Skin of body (tissue), 3 donors: ENCODE measurements at places on chromosomes 7 and 10. TPM values are rescaled to one million over a fixed set of nuclear protein-coding genes. Genes with fewer than 3 reads are reported as not detected.

DNA sequence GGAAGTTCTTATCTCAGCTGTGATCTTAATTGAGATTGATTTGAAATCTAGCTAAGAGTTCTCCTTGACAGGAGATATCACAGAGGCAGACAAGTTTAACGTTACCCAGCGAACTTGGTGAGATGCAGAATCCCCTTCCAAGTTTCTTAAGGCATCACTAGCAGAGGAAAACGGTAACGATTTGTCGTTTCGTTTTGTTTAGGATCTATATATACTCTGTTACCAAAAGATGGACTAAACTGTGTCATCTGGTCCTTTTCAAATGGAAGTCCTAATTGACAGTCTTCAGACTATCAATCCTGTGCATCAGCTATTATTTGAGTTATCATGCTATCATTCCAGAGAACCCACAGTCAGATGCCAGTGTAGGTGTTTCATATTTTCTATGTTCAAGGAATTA lies 316.7 kb upstream of the SORCS1 start:
- DNase-seq: no peak

GRCh38 chr10:30169342-30169741 lies 110.0 kb upstream of the JCAD start:
- no peak for DNase-seq

INSYN2A gene
- 0.30 TPM for total RNA-seq

DNA sequence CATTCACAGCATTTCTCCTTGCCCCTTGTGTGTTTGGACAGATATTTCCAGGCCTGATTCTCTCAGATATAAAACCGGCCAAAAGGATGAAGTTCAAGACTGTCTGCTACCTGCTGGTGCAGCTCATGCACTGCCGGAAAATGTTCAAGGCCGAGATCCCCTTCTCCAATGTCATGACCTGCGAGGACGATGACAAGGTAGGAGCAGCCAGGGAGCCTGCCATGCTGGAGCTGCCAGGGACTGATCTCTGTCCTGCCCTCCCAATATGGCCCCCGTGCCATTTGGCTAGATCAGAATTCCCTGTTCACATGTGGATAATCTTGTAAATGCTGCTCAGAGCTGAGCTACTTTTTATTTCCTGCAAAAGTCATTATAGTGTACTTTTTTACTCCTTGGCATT lies 87.8 kb downstream of the ADCY1 start:
- no peak for DNase-seq

ANKRD61 gene
- not detected for total RNA-seq

IGF2BP3 gene
- total RNA-seq: 44.8 TPM

GOT1 gene
- 15.2 TPM for total RNA-seq

- DNase-seq: peak; percentile 47
Measured at GRCh38 chr10:131874991-131875451, 25.8 kb upstream of the PPP2R2D start.

BTBD16 gene
- total RNA-seq: 1.3 TPM

DNA sequence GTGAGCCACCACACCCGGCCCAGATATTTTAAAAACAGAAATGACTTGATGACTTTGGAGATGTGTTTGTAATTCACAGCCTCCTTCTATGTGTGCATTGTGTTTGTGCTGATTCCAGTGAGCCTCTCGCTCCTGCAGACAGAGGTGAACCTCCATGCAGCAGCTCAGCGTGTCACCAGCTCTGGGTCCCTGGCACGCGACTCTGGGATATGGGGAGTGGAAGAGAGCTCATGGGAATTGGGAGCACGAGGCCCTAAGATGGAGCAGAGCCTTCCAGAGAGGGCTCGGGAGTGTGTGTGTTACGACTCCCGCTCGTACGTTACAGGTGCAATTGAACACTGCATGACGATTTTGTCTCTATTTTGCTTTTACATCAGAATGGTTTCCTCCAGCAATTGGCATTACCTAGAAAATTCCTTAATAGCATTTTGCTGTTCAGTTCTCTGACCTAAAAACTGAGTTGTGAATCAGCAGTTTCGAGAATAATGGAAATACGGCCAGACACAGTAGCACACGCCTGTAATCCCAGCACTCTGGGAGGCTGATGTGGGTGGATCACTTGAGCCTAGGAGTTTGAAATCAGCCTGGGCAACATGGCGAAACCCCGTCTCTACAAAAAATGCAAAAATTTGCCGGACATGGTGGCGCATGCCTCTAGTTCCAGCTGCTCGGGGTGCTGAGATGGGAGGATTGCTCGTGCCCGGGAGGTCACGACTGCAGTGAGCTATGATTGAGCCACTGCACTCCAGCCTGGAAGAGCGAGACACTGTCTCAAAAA lies 204.6 kb downstream of the CUX1 start:
- DNase-seq: no peak

GRCh38 chr7:4108951-4109350 lies 573.1 kb upstream of the FOXK1 start:
- DNase-seq: no peak

DNA sequence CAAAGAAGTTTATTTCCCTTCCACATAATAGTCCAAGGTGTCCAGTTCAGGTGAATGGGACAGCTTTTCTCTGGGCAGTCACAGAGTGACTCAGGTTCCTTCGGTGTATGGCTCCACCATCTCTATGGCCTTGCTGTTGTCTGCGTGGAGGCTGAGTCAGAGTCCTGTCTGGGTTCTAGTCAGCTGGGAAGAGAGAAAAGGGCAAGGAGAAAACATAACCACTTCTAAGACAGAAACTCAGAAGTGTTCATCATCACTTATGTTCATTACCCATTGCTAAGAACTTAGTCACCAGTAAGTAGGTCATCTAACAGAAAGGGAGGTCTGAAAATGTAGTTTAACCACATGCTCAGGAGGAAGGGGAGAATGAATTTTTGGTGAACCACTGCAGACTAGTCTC lies 32.4 kb upstream of the CCDC7 start:
- DNase-seq: no peak

SPDYE2B gene
- not detected for total RNA-seq

ITIH5 gene
- 28.4 TPM for total RNA-seq

- no peak for DNase-seq
Measured at GRCh38 chr10:63384001-63384400, 81.8 kb downstream of the JMJD1C start.

DNA sequence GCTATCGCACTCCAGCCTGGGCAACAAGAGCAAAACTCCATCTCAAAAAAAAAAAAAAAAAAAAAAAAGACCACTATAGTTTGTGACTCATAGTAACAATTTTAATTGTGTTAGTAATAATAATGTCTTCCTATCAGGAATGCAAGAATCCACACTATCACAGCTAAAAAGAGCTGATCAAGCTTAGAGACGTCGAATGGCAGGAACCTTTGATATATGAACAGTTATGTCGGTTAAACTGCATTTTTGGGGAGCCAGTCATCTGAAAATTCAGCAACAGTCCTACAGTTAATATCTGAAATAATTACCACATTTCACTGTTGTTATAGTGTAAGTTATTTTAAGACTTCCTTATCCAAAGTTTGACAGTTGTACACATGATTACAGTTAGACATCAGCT lies 8.8 kb downstream of the PHYH start:
- DNase-seq: no peak

DNA sequence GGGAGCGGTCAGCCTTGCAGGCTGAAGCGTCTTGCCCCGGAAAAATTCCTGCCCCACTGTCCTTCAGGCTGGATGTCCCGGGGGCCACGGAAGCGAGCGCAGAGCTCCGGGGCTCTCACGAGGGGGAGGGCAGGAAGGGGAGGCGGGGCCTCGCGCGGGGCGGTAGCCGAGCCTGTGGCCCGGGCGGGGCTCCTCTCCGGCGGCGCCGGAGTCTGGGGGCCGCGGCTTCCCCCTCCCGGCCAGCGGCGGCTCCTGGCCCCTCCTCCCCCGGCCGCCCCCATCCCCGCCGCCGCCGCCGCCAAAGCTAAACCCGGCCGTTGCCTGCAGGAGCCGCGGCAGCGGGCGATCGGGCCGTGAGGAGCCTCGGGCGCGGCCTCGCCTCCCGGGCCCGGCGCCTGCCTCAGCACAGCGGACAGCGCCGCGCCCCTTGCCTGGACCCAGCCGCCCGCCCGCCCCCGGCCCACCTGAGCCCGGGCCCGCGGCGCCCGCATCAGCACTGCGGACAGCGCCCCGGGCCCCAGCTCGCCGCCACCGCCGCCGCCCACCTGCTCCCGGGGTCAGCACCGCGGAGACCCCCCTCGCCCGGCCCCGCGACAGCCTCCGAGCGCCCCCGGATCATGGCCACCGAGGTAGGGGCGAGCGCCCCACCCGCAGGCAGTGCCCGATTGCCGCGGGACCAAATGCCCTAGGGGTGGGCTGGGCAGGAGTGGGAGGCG lies at the start of gene GOLGA7B:
TSS of gene GOLGA7B (plus strand) at position 157 of the 716 bp plus-strand sequence. CDS start at position 618, 461 bp downstream.
- no peak for DNase-seq

DNA sequence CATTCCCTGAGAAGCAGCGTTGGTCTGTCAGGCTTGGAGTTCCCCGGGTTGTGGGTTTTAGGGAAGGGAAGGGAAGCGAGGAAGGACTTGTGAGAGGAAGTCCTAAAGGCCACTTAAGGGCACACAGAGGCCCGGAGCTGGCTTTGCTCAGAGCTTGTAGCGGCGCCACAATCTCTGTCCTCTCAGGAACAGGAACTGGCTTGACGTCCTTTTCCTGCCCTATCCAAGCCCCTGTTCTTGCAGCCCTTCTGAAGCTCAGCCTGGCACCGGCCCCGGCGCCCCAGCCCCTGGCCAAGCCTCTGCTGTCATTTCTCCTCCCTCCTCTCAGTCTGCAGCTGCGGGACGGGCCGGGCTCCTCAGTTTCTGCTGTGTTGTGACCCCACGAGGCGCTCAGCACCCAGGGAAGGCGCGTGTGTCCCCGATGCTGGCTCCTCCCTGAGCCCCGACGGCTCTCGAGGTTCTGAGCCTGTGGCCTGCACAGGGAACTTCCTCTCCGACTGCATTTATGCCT lies at the start of gene GIMAP8:
TSS of gene GIMAP8 (plus strand) at position 140 of the 511 bp plus-strand sequence. CDS start 16,069 bp downstream, outside the sequence.
- no peak for DNase-seq

GRCh38 chr10:6473430-6473829 lies 106.6 kb downstream of the PRKCQ start:
- DNase-seq: no peak

TSPAN15 gene
- 23.4 TPM for total RNA-seq

DPY19L1 gene
- 20.6 TPM for total RNA-seq

NODAL gene
- total RNA-seq: not detected

VSTM4 gene
- total RNA-seq: 40.5 TPM

DPP6 gene
- 2.0 TPM for total RNA-seq

- DNase-seq: no peak
Measured at GRCh38 chr10:122503012-122503411, 41.7 kb downstream of the HTRA1 start.

DNA sequence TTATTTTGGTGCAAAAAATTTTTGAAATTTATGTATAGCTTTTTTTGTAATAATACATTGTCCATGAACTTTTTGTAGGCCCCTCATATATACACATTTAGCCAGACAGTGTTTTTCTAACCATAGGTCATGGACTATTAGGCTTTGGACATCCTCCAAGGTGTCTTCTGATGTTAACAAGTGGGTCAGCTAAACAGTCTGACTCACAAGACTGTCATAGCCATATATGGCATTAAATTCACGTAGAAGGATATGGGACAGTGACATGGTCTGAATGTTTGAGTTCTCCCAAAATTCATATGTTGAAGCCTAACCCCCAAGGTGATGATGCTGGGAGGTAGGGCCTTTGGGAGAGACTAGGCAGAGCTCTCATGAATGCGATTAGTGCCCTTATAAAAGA lies 14.0 kb upstream of the NUB1 start:
- DNase-seq: no peak

DNA sequence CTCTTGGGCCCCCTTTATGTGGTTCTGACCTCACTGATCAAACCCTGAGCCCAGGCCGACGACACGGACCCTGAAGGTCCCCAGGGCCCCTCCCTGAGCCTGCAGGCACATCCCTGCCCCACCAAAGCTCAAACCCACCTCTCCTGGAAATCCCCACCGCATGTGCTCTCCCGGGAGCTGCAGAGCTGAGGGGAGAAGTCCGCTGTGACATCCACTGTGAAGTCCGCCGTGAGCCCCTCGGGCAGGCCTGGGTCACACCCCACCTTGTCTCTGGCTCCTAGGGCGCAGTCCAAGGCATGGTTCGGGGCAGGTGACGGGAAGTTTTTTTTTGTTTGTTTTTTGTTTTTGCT lies 100.2 kb downstream of the MICALL2 start:
- no peak for DNase-seq
